ENCODE measurements at places on chromosomes 4 and X. TPM values are rescaled to one million over a fixed set of nuclear protein-coding genes. Genes with fewer than 3 reads are reported as not detected.

The GCNA gene
- total RNA-seq: 2.6 TPM

The PAPSS1 gene
- 65.7 TPM for total RNA-seq

The FAAH2 gene
- 52.7 TPM for total RNA-seq

The FIP1L1 gene
- total RNA-seq: 52.4 TPM

The FGA gene
- 0.66 TPM for total RNA-seq

The CNGA1 gene
- total RNA-seq: 5.1 TPM

The HTR2C gene
- total RNA-seq: not detected

The TAF7L gene
- 0.32 TPM for total RNA-seq

The MID1 gene
- total RNA-seq: 18.9 TPM

The SPANXC gene
- total RNA-seq: not detected

The EDA gene
- total RNA-seq: 3.6 TPM

The KCTD8 gene
- 1.9 TPM for total RNA-seq
